ENCODE measurements at places on chromosomes 3 and 15.
A peak's percentile ranks its signal among the peaks of the same experiment; 100 is the strongest.

DNA sequence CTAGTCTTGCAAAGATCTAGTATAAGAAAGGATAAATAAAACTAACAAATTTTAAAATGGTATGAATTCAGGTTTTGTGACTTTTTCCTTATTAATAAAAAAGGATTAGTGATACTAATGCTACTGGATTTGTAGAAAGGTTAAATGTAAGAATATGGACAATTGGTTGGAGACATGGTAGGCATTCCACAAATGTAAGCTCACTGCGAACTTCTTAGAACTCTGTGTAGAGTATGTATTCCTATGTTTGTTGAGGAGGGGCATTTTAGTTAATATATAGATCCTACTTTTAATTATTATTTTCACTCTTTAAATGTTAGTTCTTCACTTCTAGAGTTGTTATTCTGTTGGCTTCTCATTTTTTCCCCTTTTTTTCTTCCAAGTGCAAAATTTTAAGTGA lies 414.3 kb downstream of the RBMS3 start:
- no peak for DNase-seq

- peak; percentile 14 for DNase-seq
Observed at GRCh38 chr3:74693251-74693650, 78.8 kb upstream of the CNTN3 start.

DNA sequence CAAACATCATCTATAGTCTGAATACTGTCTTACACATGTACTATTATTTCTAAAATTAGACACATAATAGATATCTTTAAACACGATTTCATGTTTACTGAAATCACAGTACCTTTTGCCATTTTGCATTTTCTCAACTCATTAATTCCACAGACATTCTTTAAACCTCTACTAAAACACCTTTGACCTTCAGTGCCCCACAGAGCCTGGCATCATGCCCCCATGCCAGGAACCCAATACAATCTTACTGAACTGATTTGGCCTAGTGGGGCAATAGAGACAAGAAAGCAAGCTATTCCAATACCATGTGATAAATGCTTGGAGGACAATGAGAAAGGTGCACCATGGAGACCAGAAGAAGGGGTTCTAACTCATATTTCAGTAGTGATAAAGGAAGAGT lies 19.3 kb upstream of the GUCA1C start:
- no peak for DNase-seq

DNA sequence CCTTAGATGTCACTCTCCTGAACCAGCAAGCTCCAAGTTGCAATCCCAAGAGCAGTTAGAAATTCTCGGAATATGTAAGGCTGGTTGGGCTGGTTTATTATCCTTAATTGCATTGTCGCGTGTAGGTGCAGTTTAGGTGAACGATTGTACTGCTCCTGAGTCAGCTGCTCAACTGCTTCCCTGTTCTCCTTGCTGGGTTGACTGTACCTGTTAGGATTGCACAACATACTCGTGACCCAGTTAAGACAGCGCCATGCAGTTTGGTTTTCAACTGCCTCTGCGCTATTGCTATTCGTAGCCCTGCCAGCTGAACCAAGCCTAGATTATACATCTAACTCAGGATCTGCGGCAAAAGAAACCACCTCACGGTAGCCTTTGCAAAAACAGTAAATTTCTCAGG lies 41.0 kb downstream of the BCL2L10 start:
- DNase-seq = no peak

GRCh38 chr3:138465451-138465850 lies 31.0 kb downstream of the ESYT3 start:
- no peak for DNase-seq

GRCh38 chr3:66442254-66443117 lies 58.3 kb downstream of the LRIG1 start:
- peak; percentile 82 for DNase-seq

DNA sequence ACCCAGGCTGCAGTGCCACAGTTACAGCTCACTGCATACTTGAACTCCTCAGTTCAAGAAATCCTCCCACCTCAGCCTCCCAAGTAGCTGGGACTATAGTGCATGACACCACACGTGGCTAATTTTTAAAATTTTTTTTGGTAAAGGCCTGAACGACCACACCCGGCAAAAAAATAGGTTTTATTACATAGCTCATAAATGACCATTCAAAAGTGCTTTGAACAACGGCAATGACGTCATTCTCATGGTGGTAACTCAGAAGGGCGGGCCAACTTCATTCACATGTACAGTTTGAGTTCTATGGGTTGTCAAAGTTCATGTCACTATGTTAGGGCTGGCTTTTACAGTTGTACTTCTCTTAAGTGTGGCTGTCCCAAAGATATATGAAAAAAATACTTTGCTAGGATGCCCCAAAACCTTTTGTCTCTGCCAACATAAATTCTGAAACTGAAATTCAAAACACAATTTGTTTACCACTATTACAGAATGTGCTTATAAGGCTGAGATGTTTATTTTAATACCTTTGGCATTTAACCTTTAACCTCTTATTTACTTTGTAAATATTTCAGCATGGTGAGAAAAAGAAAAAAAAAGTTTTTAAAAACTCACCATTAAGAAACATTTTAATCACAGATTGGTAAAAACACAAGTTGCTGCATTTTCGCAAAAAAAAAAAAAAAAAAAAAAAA lies 6.2 kb downstream of the MYO1E start:
- no peak for DNase-seq

- no peak for DNase-seq
Observed at GRCh38 chr3:79094654-79095053, 673.1 kb downstream of the ROBO1 start.

- DNase-seq = peak; percentile 79
Observed at GRCh38 chr15:60673918-60674558, 195.1 kb upstream of the ICE2 start.

DNA sequence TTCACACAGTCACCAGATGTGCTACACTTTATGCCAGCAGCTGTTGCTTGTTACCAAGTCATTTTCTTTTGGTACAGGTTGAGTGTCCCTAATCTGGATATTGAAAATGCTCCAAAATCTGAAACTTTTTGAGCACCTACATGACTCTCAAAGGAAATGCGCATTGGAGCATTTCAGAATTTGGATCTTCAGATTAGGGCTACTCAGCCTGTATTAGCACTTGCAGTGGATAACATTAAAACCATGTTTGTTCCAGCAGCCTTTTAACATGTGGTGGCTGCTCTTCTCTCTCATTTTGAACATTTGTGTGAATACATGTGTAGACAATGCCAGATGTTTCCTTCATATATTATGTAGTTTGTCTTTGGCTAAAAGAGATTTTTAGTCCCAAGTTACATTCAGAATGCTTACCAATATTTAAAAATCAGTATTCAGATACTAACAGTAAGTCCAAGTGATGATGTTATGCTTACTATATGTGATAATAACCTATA lies 230.9 kb upstream of the UBE2E1 start:
- no peak for DNase-seq

GRCh38 chr3:185734725-185735096 lies 90.1 kb downstream of the IGF2BP2 start:
- DNase-seq = no peak

GRCh38 chr15:59446232-59446957 lies 8.4 kb downstream of the FAM81A start:
- no peak for DNase-seq

DNA sequence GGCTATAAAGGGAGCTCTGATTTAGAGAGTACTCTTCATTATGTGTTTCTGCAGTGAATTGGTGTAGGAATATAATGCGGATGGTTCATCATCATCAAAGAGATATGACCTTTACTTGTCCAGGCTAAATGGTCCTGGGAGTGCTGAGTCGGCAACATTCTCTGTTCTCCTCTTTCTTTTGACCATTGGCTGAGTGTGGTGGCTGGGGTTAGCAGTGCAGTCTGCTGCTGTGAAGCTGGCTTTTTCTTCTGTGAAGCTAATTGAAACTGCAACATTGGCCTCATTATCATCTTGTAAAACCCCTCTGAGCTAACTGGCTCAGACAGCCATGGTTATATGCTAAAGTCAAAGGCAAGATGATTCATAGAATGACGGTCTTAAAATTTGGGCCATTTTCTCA lies 83.8 kb downstream of the THRB start:
- no peak for DNase-seq

GRCh38 chr3:158127250-158128219 lies 17.6 kb downstream of the RSRC1 start:
- DNase-seq = no peak

GRCh38 chr3:57583544-57583943 lies 13.6 kb downstream of the ARF4 start:
- DNase-seq = no peak

DNA sequence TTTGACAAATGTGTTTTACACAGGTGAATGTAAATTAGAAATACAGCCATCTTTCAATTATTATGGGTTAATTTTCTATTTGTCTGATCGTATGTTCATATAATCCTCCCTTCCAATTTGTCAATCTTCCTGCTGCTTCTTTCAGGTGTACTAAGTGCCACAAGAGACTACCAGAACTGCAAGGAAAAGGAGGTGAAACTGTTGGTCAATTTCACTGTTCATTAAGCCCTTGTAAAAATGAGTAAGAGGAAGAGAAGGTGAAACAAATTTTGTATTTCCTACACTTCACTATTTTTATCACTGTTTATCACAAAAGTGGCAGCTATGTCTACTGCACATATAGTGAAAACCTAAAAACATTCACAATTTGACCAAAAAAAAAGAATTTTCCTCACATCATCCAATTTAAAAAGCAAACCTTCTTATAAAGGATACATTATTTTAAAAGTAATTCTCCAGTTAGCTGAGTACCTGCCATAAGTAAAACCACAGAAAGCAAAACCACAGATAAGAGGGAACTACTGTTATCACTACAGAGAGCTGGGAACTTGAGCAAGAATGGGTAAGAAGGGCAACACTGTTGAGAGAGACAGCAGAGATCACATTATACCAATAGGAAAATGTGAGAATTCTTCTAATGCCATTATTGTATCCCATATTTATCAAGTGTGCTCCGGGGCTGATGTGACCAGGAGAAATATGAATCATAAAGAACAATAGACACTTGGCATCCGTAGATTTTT lies 163.0 kb downstream of the TBC1D5 start:
- DNase-seq = no peak

All from GM03348 (cell line).